Neural crest cell (in vitro differentiated cells): ENCODE measurements at places on chromosomes 16 and 17. TPM values are rescaled to one million over a fixed set of nuclear protein-coding genes. Genes with fewer than 3 reads are reported as not detected.

Gene CCDC92B
- 0.35 and 0.48 TPM in 2 replicates for total RNA-seq

Gene ABCA5
- 7.6 and 8.3 TPM in 2 replicates for total RNA-seq

Gene KRTAP4-5
- total RNA-seq = not detected in 2 replicates

Gene KRT13
- total RNA-seq = not detected in 2 replicates

DNA sequence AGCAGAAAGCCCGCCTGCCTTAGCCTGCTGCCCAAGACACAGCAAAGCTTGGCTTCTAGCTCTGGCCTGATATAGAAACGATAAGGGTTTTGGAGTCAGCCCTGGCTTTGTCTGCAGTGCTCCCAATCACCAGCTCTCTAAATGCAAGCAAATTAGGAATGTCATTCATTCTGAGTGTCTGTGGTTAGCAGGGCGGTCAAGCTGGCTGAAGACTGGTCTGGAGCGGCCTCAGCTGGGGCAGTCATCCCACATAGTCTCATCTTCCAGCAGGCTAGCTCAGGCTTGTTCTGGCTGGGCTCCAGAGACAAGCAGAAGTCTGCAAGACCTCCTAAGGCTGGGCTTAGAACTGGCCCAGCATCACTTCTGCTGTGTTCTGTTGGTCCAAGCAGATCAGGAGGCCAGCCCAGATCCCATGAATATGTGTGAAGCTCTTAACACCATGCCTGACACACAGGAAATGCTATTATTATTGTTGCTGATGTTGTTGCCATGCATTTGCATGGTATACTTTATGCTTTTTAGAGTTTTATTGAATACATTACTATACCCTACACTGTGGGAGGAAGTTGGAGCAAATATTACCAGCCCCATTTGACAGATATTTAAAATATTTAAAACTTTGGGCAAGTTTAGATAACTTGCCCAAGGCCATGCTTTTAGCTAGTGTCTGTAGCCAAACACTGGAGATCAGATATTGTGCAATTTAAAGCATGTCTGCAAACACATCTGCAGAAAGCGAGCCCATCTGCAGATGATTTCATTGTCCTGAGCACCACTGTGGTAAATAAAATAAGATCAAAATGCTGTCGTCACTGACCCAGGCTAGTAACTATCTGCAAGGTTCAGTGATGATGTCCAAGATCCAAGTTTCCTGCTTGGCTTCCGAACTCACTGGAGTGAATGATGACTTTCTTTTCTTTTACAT lies 24.8 kb downstream of the TMC7 start:
- H3K4me3 ChIP-seq = no peak overlapping the region
- no peaks in the 10 kb centered on the region for H3K27me3 ChIP-seq
- H3K36me3 ChIP-seq = peaks cover 17% of the 10 kb centered on the region
- H3K4me1 ChIP-seq = peaks cover 32% of the 10 kb centered on the region
- no peak overlapping the region for H3K27ac ChIP-seq
